CD4-positive, alpha-beta T cell treated with Interleukin-17A for 1 hour (primary cell): ENCODE measurements at places on chromosomes 2 and 18.
A peak's percentile ranks its signal among the peaks of the same experiment; 100 is the strongest.

DNA sequence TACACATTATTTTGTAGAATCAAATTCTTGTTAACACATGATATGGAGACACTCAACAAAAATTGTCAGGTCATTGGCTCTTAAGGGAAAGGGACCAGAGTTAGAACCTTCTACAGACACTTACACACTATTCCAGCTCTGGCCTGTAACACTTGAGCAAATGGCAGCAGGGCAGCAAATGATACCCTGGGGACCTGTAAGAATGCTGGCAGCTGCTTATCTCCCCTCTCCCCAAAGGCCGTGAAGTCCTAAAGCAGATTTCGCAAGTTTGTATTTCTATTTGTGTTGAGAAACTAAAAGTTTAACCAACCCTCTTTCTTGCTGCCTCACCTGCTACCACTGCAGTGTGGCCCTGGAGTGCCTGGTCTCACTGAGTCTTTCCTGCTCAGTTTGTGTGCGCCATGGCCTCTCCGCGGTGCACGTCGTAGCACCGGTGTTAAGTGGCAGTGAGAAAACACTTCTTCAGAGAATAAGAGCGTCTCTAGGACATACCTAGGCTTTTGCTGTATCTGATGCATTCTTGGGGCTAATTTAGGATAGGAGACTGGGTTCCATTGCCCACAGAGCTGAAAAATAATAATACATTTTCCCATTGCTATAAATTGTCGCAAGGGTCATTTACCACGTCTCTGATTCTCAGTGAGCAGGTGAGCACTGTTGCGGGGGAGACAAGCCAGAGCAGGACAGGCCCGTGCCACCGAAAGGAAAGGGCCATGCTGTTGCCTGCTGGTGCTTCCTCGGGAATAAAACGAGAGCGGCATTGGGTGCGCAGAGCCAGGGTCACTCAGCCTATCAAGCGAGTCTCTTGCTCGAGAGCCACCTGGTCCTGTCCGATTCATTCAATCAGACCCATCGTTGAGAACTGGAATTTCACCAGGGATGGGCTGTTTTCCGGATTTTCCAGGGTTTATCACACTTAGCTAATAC lies 204.9 kb downstream of the PTGR3 start:
- DNase-seq, result no peak

- no peak for DNase-seq
These were observed 560.1 kb upstream of the FSHR start for GRCh38 chr2:49714454-49714853.

GRCh38 chr2:58133395-58133794 lies 86.8 kb downstream of the VRK2 start:
- no peak for DNase-seq

- DNase-seq, result peak; percentile 82
These were observed 52.7 kb upstream of the CTLA4 start for GRCh38 chr2:203814661-203815540.

DNA sequence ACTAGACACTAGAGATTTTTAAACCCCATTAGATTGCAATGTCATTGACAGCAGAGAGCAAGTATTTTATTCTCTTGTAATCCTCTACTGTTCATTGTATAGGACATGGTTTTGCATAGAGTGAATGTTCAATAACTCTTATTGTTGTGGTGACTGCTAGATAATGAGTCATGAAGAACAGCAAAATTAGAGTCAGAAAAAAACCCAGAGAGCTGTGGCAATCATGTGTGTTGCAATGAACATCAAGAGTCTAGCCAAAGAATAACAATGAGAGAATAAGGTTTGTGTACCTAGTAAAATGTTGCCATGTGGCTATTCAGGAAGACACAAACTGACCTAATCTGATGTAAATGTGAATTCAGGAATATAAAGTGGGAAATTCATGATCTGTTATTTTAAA lies 684.0 kb downstream of the DSC3 start:
- no peak for DNase-seq

GRCh38 chr2:59857109-59857508 lies 696.3 kb downstream of the BCL11A start:
- DNase-seq, result no peak

DNA sequence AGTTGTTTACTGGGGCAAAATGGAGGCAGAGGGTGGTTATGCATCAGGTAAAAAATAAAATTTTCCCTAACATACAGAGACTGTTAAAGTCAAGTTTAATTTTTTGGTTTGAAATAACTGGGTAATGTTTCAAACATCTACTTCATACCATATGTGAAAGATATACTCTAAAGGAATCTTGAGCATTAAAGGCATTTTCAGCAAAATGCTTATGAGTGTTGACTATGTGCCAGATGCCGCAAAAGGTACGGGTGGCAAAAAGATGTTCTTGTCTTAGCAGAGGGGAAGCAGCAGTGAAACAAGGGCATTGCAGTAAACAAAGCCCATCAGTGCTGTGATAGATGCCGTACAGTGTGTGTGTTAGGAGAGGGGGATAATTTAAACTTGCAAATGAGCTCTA lies 263.1 kb upstream of the ID2 start:
- no peak for DNase-seq

- DNase-seq, result no peak
These were observed 36.7 kb downstream of the TTC39C start for GRCh38 chr18:24051031-24051947.

GRCh38 chr18:46810481-46811000 lies 53.7 kb upstream of the ST8SIA5 start:
- DNase-seq, result no peak

- DNase-seq, result no peak
These were observed 76.7 kb downstream of the RNF144A start for GRCh38 chr2:6993936-6994335.

- no peak for DNase-seq
These were observed 220.0 kb downstream of the FIGN start for GRCh38 chr2:163515836-163516235.

- DNase-seq, result no peak
These were observed 117.1 kb upstream of the PDE1A start for GRCh38 chr2:182543741-182544525.

DNA sequence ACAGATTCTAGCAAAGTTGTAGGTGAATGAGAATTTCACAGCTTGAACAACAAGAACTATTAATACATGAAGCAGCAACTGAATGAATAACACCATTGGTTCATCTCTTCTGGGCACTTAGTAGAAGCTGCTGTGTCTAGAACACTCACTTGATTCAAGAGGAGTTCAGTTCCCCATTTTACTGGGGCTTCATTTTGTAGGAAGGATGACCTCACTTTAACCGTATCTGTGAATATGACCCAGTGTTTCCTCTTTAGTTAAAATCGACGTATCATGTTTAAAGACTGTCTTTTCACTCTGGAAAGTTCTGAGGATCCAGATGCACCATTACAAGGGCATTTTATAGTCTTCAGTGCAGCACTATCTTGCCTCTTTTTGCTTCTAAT lies 47.8 kb downstream of the LRRTM1 start:
- DNase-seq, result no peak

DNA sequence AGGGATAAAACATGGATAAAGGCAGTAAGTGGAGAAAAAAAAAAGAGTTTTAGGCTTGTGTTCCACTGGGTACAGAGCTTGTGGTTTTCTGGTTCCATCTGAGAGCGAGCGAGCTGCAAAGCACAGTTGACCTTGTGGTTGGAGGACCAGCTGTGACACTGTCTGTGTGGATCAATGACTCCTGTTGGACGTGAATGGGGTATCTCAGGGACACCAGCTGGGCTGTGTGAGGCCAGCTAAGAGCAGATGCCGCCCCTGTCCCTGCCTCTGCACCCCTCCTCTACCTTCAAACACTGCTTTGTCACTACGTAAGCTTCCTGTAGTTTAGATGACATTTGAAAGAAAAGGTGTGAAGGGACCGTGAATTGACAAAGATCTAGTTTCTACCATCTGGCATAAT lies 67.8 kb downstream of the QPCT start:
- DNase-seq, result no peak

- DNase-seq, result no peak
These were observed 60.7 kb downstream of the SPATS2L start for GRCh38 chr2:200367155-200367554.

DNA sequence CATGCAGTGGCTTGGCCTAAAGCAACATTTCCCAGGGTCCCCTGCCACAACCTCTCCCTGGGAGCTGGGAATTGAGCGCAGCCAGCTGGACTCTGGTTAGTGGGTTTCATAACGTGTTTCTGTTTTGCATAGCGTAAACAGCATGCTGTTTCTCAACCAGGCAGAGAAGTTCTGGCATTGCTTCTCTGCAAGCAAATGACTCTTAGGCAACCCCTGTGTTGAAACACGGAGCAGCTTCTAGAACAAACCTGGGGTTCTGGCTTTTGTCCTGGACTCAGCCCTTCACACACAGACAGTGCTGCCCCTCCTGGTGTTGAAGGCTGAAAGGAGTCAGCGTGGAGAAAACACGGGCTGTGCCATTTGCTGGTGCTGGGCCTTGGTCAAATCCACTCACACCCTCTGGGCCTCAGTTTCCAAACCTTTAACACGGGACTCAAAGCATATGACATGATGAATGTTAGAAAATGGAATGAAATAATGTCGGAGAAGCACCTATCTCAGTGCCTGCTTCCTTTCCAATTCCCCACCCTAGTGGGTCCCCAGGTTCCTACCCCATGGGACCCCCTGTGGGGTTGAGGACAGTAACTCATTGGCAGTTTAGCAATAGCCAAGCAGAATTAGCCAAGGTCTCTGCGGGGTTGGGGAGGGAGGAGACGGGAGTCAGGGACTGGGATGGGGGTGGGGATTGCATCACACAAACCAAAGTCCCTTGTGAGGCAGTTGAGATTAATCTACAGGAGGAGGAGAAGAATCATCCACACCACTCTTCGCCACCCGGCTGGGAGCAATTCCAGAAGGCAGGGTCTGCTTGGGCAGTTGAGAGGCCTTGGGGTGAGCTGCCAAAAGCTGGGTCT lies 30.2 kb upstream of the IL1R2 start:
- peak; percentile 2 for DNase-seq

DNA sequence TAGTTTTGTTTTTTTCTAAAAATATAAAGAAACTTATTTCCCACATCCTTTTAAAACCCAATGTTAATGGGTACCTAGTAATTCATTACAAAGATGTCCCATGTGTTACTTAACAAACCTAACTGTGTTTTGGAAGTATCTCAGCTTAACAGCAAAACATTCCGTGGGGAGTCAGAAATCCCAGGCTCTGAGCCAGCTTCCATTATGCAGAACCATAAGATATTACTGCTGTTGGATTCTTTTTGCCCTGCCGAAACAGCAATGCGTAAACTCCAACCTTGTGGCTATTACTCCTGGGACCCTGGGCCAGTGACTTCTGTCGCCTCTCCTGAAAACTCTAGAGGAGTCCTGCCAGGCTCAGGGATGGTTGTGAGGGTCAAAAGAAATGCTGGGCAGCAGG lies 174.1 kb downstream of the UXS1 start:
- DNase-seq, result no peak

- no peak for DNase-seq
These were observed 39.6 kb upstream of the OTOS start for GRCh38 chr2:240179941-240180666.

DNA sequence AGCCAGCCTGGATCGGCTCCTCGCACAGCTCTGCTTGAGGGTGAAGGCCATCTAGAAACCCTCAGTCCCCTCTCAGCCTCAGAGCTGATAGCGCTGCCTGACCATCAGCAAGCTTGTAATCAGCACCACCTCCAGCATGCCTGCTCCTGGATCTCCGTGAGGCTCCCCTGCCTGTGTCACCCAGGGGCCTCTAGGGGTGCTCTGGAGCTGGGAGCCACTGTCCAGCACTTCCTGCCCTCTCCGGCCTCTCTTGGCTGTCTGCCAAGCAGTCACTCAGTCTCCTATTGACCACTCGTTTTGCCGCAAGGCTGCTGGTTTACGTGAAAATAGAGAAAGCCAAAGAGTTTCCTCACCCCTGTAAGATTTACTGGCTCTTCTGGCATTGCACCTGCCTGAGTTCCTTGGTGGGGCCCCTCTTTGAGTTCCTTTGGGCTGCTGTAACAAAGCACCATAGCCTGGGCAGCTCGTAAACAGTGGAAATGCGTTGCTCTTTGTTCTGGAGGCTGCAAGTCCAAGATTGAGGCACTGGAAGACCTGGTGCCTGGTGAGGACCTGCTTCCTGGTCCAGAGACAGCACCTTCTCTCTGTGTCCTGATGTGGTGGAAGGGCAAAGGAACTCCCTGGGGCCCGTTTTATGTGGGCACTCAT lies 17.9 kb downstream of the CAPN10 start:
- DNase-seq, result no peak

DNA sequence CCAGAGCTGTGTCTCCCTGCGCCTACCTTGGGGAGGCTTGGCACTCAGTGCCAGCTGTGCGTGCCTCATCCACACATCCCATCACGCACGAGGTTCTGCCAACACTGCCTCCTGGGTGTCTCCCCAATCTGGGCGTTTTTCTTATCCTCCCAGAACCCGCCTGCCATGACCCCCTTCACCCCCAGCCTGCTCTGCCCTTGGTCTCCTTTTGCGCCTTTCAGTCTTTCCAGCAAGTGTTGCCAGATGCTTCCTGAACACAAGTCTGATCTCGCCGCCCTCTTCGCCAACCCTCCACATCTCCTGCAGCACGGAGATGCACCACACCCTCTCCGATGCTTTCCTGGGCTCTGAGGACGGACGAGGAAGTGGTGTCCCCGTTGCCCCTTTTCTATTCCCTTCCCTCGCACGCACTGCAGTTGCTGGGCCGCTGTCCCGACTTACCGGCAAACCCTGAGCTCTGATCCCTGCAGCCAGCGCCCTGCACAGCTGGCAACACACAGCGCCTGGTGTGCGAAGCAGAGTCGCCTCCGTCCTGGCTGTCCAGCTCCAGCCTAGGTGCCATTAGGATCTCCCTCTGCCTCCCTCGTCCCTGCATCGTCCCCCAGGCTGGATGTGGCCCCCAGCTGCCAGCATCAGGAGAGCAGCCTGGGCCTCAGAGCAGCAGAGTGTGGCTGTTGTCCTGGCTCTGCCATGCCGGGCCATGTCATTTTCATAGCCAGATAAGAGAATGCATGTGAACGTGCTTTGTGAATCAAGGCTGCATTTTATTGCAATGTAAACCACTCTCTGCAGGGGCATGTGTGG lies 22.6 kb upstream of the ALLC start:
- no peak for DNase-seq

DNA sequence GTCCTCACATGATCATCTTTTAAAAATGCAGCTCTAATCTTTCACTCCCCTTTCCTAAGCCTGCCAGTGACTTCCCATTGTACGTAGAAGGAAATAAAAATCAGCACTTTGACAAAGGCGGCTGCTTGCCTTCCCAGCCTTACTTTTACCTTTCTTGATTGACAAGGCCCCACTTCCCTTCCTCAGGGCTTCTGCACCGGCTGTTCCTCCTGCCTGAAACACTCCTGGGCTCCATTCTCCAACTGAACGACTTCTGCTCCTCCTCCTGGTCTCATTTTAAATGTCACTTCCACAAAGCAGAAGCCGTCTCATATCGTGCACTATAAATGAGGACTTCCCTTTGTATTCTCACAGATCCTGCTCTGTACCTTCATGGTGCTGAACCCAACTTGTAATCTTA lies 56.1 kb downstream of the OSBPL6 start:
- DNase-seq, result no peak

- DNase-seq, result no peak
These were observed 19.1 kb upstream of the VIT start for GRCh38 chr2:36677386-36677785.

DNA sequence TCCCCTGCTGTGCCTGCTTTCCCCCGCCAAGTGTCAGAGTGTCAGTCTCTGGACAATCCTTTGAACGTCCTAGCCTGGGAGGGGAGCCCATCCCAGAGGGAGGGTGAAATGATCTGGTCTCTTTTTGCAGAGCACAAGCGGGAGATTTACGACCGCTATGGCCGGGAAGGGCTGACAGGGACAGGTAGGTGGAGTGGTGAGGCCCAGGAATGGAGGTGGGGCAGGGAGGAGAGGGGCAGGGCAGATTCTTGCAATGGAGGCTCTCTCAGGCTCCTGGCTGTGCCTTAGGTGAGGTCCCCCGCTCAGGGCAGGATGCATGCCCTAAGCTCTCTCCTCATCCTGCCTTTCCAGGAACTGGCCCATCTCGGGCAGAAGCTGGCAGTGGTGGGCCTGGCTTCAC lies 2.4 kb downstream of the DNAJB2 start:
- DNase-seq, result no peak

- no peak for DNase-seq
These were observed 64.2 kb downstream of the VRK2 start for GRCh38 chr2:58110765-58111164.
